ENCODE measurements at places on chromosomes 12 and 14.

DNA sequence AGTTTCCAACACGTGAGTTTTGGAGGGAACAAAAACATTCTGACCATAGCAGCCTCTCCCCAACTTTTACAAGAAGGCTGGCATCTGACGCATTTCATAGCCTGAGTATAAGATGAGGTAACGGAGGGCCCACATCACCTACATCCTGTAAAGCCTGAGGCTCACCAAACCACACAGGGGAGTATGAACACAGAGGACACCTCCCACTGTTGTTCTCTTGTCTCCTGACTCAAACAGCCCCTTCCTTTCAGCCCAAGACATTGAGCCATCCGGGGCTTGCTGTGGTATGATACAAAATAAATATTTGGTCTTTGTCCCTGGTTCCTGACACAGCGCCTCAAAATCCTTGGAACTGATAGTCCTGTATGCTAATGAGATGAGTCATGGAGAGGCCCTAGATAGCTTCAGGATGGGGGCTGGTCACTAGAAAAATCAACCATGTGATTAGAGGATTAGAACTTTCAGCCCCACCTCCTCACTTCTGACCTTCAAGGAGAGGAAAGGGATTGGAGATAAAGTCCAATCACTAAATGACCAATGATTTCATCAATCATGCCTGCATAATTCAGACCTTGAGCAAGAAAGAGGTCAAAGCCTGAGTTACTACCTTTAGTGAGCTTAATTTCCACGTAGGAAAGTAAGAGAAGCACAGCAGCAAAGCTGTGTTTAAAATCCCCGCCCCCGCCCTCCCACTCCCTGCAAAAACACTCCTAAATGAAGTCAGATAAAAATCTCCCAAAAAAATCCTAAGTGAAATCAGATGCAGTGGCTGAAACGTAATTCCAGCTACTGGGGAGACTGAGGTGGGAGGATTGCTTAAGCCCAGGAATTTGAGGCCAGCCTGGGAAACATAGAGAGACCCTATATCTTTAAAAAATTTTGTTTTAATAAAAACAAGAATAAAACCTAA lies 236.4 kb downstream of the PCNX1 start:
- peak; percentile 11 for DNase-seq

DNA sequence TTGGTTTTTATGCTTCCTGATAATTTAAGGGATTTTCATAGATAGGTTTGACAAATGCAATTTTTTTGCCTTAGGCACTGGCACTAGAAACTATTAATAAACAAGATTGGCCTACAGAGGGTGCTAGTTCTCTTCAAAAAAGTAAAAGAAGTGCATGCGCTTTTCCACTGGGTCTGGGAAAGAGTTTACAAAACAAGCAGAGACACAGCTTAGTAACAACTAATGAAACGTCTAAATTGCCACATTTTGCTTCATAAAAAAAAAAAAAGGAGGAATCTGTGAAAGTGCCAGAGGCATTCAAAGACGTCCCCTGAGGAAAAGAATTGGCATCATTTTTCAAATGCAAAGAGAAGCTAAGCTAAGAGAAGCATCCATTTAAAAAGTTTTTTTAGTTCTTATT lies 58.3 kb upstream of the EEA1 start:
- peak; percentile 9 for DNase-seq

- no peak for DNase-seq
Measured at GRCh38 chr12:11748903-11749302, 99.4 kb downstream of the ETV6 start.

- DNase-seq: no peak
Measured at GRCh38 chr14:106422066-106422465, 895.7 kb downstream of the TMEM121 start.

GRCh38 chr12:112283546-112283945 lies 98.7 kb downstream of the HECTD4 start:
- DNase-seq: no peak

GRCh38 chr12:2779281-2779680 lies 15.5 kb upstream of the FKBP4 start:
- DNase-seq: no peak

GRCh38 chr12:54418441-54419087 lies 502 bp downstream of the ITGA5 start:
- DNase-seq: no peak

DNA sequence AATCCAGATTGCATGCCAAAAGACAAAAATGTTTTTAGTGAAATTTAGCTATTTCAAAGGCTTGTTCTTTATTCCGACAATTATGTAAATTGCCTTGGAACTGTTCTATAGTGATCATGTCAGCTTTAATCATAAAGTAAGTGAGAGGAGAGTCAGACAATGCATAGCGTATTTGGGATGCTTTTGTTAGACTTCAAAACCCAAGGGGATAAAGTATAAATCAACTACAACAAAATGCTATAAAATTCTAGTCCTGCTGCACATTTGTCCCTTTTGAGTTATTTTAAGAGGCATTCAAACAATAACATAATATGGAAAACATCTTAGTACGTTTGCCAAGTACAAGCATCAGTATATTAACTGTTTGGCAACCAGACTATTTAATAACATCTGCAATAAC lies 11.3 kb downstream of the RTRAF start:
- DNase-seq: no peak

- DNase-seq: no peak
Measured at GRCh38 chr12:132355742-132356681, 26.6 kb upstream of the GALNT9 start.

DNA sequence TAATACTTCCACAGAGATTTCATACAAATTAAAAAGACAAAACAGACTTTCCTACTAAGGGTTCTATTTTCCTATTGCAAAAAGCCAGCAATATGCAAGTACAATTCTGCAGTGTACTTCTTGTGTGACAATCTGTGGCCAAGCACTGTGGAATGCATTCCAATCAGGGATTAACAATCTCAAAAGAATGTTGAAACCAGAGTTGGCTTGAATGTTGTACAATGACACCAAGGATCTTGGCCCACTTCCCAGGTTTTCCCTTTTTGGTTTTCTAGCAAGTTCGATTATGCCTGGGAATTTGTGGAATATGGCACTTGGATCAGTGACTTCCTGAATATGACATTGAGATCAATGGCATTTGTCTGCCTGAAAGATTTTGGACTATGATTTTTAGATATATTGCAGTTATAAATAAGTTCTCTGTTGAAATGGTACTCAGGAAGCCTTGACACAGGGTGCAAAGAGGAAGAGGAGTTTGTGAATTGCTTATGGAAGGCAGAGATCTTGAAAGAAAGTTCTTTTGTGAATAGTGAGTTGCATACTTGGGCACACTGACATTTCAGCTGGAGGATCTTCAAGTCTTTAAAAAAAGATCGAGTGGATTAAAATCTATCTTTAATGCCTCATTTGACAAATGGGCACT lies 81.4 kb upstream of the FERMT2 start:
- no peak for DNase-seq

DNA sequence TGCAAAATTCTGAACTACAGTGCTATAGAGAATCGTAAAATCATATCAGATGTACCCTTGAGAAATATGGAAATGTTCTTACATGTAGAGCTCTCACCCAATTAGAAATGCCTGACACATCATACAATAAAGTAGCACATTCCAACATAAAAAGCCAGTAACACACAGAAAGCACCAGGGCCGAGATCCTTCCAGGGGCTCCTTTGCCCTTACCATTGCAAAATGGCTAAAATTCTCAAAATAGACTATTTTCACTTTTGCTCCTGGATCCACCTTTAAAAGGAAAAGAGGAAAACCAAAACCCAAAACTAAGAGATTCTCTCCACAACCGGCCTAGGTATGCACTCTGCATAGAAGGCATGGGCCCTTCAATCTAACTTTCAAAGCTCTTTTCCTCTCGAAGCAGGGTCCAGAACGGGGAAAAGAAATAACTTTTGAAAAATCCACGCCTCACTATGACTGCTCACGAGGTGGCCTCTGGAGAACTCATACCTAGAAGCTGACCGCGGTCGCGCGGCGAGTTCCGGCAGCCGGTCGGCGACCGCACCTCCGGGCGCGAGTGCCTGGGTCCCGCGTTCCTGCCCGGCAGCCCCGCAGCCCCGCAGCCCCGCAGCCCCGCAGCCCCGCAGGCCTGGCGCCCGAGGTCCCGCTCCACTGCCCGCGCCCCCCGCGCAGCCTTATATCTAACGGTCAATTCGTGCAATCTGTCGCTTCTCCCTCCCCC lies 2.7 kb downstream of the OTX2 start:
- DNase-seq: no peak

All from CD4-positive, alpha-beta T cell treated with Interleukin-1 beta for 1 hour (primary cell).